ENCODE measurements at places on chromosomes 3 and 15.

- no peak for DNase-seq
Measured at GRCh38 chr3:121111914-121112612, 204.1 kb downstream of the STXBP5L start.

- DNase-seq = no peak
Measured at GRCh38 chr3:50455161-50456018, 48.0 kb downstream of the CACNA2D2 start.

- peak; percentile 57 for DNase-seq
Measured at GRCh38 chr3:49013738-49014660, 4.4 kb downstream of the DALRD3 start.

- DNase-seq = no peak
Measured at GRCh38 chr15:60966316-60966715, 262.8 kb downstream of the RORA start.

- DNase-seq = no peak
Measured at GRCh38 chr3:161263057-161263456, 41.9 kb downstream of the NMD3 start.

GRCh38 chr3:71121429-71122167 is 461.9 kb downstream of the FOXP1 start:
- DNase-seq = no peak

DNA sequence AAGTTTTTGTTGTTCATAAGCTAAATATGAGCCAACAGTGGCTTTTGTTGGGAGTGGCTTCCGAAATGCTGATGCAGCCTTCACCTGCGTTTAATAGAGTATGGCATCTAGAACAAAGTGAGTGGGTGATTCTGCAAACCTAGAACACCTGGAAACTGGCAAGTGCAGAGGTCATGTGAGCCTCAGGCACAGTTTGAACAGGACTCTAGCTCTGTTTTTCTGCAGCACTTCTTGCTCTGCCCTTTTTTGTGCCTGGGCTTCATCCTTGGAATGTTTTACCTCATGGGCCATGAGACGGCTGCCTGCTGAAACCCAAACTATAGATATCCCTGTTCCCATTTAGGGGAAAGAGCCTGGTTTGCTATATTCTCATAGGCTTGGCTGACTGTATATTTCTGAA is 73.5 kb downstream of the LPP start:
- DNase-seq = no peak

GRCh38 chr15:92167451-92167850 is 226.2 kb upstream of the ST8SIA2 start:
- DNase-seq = no peak

DNA sequence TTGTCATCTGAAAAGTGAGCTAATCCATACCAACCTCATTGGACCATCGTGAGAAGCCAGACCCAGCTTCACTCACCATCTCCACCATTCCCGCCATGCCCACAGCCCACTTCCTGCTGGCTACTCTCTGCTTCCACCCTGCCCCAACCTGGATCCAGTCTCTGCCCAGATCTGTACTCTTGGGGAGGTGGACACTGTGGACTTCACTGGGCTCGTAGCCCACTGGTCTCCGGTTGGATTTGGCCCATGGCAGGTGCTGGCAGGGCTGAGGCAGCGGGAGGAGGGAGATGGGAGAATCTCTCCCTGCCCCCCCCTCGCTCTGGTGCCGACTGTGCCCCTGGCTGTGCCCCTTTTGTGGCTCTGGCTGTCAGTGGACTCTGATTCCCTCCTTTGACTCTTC is 193.8 kb downstream of the ABHD5 start:
- no peak for DNase-seq

DNA sequence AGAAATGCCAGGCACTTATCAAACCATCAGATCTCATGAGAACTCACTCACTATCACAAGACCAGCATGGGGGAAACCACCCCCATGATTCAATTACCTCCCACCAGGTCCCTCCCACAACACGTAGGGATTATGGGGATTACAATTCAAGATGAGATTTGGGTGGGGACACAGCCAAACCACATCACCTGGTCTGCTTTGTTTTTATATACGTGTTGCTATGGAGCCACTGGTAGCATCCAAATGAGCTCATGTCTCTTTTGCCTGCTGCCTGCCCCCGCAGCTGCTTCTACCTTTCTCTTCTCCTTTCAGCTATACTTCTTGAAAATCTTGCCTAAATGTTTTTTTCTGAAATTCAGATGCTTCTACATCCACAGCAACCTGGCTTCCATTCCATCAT is 26.8 kb upstream of the PCOLCE2 start:
- no peak for DNase-seq
